ENCODE measurements at places on chromosomes 12 and 14.
A peak's percentile ranks its signal among the peaks of the same experiment; 100 is the strongest.

GRCh38 chr14:76502638-76503037 lies 126.7 kb downstream of the ESRRB start:
- no peak for DNase-seq

DNA sequence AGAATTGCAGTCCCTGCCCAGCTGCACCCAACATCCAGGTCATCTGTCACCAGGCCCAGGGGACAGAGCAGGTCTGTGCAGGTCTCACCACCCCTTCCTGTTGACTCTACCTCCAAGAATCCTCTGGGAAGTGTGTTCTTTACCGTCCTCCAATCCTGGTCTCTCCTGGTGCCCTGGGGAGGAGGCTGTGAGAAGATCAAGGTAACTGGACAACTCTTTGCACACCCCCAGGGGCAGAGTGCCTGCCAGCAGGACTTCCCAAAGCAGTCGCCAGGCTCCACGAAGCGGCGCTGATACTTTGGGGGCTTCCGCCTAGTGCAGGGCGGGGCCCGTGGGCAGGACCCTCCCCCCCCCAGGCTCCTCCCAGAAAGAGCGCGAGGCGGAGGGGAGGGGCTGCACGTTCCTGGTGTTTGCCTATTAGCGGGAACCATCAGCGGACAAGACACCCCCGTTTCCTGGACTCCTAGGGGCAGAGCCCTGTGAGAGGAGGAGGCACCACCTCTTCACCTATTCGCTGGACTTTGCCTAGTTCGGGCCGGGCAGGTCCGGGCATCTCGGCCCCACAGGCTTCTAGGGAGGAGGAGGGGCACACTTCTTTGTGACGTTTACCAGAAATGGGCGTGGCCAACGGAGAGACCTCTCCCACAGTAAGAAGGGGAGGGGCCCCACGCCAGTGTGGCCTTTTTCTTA lies 918.0 kb downstream of the AACS start:
- no peak for DNase-seq

GRCh38 chr14:29278301-29279263 lies 512.0 kb downstream of the FOXG1 start:
- no peak for DNase-seq

DNA sequence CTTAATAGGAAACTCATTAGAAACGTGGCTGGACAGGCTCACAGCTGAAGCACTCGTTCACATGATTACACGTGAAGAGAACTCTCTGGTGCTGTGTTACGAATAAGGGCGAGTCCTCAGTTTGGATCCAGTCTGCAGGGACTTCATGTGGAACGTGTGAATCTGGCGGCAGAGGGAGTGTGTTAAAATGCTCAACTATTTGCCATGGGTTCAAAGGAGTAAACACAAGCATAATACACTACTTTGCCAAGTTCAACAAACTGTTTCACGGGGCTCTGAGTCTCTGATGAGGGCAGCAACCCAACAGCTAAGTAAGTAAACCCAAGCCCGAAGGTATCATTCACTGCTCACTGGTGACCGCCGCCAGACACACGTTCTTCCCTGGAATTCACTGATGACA lies 42.4 kb downstream of the NUAK1 start:
- DNase-seq, result no peak

DNA sequence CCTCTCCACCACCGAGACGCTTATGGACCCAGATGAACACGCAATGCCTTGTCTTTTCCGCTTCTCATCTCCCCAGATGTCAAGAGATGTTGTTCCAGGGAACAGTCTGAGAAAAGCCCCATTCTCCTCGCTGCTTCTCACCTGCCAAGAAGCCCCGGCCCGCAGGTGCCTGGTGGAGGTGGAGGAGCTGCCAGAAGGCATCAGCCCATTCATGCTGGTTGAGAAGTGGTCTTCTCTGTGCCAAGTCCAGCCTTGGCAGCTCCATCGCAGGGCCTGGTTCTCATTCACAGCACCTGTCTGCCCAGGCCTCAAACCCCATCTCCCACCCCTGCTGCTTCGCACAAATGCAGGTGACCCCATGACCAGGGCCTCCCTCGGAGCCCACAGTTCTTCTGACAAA lies 42.3 kb upstream of the TMEM263 start:
- DNase-seq, result no peak

DNA sequence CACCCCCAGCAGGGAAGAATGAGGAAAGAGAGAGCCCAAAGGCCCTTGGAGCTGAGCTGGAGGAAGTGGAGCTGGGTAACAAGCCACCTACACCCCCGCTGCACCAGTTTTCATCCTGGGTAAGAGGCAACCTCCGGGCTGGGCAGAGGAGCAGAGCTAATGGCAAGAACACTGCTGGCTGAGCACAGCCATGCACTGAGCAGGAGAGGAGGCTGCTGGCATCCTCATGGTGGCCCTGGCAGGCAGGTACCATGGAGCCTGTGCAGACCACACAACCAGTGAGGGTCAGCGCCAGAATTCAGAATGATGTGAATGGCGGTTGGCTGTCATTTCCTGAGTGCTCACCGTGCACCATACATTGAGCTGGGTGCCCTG lies 29.7 kb downstream of the PLEKHH1 start:
- no peak for DNase-seq

DNA sequence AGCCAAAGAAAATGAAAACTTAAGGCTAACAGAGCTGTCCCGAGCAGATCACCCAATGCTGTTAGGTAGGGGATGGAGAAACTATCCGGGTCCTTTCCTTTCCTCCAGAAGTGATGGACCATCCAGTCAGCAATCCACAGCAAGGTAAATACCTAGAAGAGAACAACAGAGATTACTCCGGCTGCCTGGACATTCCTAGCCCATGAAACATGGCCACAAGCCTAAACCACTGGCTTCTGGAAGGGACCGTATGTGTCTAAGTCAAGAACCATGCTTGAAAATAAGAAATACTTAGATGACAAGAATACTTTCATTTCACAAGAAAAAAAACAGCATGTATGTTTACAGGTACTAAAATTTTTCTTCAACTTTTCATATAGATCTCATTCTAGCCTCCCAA lies 152.9 kb downstream of the SLC41A2 start:
- DNase-seq, result no peak

DNA sequence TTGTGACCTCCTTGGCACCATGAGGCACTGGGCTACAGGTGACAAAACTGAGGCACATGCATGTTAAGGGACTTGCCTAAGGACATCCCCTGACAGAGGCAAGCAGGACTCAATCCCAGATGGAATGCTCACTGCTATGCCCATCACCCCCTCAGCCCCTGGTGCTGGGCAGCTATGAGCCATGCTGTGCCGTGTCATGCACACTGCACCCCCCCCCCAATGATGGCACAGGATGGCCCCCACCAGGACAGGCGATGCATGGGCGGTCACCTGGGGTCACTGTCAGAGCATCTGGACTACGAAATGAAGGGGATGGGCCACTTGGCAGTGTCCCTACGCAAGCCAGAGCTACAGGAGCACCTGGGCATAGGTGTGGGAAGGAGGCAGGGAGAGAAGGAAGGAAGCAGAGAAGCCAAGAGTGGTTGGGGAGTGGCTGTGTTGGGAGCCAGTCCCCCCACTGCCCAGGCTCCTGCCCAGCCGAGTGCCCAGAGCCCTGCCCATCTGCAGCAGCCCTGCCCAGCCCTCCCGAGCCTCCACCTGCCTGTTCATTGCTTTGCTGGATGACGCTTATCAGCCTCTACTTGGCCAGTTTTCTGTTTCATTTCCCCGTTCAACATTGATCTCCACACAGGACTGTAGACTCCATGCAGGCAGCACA lies 84.9 kb upstream of the DIO3 start:
- DNase-seq, result no peak

GRCh38 chr12:129949651-129950050 lies 45.8 kb upstream of the TMEM132D start:
- no peak for DNase-seq

DNA sequence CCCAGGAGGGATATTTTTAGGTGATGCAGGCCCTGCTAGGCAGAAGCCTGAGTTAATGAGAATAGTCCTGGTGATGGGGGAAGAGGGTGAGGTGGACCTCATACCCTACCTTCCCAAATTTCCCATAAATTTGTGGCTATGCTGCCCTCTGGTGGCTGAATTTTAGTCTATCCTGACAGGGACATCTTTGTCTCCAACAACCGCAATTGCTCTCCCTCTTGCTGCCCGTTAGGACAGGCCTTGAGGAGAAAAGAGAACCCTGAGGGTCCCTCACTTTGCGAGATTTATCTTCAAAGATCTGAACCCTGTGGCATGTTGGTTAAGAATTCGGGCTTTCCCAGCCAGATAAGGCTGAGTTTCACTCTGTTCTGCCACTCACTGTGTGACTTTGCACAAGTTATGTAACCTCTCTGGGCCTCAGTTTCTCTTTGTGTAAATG lies 9.8 kb upstream of the ZNF385A start:
- DNase-seq, result peak; percentile 83

GRCh38 chr14:37985826-37986470 lies 221.8 kb upstream of the SSTR1 start:
- DNase-seq, result peak; percentile 61

DNA sequence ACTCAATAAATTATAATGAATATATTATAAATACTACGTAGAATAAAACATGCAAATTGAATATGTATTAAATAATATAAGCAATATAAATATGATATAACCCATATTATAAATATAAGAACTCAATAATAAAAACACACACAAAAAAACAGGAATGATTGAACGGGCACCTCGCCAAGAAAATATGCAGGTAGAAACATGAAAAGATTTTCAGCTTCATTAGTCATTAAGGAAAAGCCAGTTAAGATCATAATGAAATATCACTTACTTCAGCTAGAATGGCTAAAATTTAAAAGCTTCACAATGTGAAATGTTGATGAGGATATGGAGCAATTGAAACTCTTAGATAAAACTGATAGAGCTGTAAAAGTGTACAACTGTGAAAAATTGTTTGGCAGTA lies 17.8 kb upstream of the SEL1L start:
- DNase-seq, result no peak

DNA sequence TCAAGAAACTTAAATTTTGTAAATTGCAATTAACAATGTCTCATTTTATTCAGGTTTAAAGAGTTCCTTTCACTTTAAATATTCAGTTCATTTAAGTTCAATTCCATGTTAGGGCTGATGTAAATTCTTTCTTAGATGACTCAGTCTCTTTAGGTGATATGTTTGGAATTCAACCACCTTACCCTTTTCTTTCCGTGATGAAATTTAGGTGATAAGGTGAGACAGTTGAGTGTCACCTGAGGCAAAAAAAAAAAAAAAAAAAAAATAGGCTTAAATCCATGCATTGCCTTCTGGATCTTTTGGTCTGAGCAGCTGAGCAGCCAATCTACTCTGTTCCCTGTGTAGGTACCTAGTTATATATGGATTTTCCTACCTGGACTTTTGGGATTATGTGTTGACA lies 299.5 kb downstream of the DAD1 start:
- no peak for DNase-seq

DNA sequence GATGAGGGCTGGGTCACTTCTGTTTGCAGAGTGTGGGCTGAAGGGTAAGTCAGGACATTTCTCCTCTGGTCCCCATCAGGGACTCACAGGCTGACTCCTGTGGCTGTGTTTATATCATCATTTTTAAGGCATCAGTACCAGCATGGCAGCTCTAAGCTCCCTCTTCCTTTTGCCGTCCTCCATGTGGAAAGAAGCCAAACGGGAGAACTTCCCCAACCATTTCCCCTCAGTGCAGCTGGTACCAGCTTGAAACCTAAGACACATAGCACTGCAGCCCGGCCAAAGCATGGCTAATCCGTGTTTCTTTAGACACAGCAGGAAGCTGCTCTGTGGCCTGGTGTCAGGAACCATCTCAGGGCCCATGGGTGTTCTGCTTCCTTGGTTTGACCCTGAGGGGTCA lies 31.9 kb upstream of the ATP2A2 start:
- peak; percentile 57 for DNase-seq

DNA sequence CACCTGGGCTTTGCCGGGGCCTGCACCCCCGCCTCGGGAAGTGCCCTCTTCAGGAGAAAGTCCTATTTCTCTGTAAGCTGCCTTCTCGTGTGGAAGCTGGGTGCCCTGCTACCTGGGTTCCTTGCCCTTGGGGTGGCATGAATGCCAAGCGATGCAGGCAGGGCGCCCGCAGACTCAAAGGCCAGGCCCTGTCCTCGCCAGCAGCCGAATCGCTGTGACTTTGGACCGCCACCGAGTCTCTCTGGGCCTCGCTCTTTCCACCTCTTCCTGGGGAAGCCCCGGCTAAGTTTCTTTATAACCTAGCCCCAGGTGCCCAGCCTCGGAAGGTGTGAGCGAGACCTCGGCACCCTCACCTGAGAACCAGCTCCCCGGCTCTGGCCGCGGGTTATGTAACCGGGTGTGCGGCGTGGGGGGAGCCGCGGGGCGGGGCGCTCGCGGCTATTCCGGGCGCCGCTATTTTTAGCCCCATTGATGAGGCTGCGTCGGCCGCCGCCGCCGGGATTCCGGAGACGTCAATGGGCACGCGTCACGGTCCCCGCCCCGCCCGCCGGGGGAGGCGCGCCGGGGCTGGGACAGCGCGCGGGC lies 14.6 kb upstream of the NR4A1 start:
- peak; percentile 78 for DNase-seq

- DNase-seq, result no peak
These were observed 1536.4 kb upstream of the FLRT2 start for GRCh38 chr14:83993545-83993944.

- no peak for DNase-seq
These were observed 87.1 kb downstream of the GPR135 start for GRCh38 chr14:59377991-59378601.

GRCh38 chr12:109902891-109903418 lies 2.9 kb downstream of the TCHP start:
- no peak for DNase-seq

DNA sequence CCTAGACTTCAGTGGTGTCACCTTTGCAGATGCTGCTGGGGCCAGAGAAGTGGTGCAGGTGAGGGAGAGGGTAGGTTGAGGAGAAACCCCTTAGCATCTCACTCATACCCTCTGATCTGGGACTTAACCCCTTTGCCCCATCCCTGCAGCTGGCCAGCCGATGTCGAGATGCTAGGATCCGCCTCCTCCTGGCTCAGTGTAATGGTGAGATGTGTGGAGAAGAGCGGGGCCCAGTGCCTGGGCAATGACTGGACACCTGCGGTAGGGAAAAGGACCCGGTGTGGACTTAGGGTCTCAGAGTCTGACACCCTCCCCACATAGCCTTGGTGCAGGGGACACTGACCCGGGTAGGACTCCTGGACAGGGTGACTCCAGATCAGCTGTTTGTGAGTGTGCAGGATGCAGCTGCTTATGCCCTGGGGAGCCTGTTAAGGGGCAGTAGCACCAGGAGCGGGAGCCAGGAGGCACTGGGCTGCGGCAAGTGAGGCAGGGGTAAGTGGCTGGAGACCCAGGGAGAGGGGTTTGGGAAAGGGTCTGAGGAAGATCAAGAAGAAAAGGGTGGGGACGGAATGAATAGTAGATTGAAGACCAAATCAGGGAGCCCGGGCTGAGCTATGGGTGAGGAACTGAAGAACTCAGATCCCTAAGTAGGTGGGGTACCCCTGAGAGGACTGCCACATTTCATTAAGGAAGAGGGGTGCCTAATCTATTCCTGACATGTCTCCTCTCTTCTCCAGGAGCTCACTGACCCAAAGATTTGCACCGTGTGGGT lies 7.6 kb downstream of the B4GALNT1 start:
- DNase-seq, result no peak

GRCh38 chr12:2198005-2198501 lies 145.3 kb downstream of the CACNA1C start:
- DNase-seq, result no peak

GRCh38 chr14:79920180-79920692 lies 291.1 kb downstream of the DIO2 start:
- DNase-seq, result no peak

GRCh38 chr14:100612986-100613385 lies 25.8 kb upstream of the BEGAIN start:
- no peak for DNase-seq

GRCh38 chr12:63440048-63440447 lies 228.2 kb downstream of the DPY19L2 start:
- no peak for DNase-seq

GRCh38 chr12:110353211-110353965 lies 50.1 kb downstream of the ANAPC7 start:
- no peak for DNase-seq

Data from suppressor macrophage (primary cell).